ENCODE measurements at places on chromosomes 3 and 15.

GRCh38 chr3:44280631-44281030 lies 38.9 kb downstream of the TOPAZ1 start:
- H3K36me3 ChIP-seq = no peaks in the 10 kb centered on the region
- no peak overlapping the region for H3K4me3 ChIP-seq
- no peaks in the 10 kb centered on the region for H3K4me1 ChIP-seq
- no peak for DNase-seq
- no peaks in the 10 kb centered on the region for H3K27me3 ChIP-seq

DNA sequence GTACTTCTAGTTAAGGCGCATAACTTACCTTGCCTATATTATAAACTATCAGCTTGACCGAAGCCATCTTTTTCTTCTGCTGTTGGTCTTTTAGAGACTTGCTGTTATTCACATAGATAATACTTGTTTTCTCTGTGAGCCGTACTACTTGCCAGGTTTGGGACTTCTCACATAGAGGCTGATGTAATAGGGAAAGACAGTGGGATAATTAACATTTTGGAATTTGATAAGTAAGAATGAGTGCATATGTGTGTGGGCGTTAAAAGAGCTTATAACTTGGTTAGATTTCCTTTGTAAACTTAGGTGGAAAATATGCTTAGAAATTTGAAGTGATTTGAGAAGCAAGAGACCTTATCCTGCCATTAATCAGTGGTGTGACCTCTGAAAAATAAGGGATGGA lies 47.8 kb downstream of the FNDC3B start:
- no peaks in the 10 kb centered on the region for H3K4me1 ChIP-seq
- no peaks in the 10 kb centered on the region for H3K27me3 ChIP-seq
- H3K36me3 ChIP-seq = no peaks in the 10 kb centered on the region
- no peak overlapping the region for H3K27ac ChIP-seq

- DNase-seq = no peak
- no peak overlapping the region for H3K27ac ChIP-seq
- no peaks in the 10 kb centered on the region for H3K4me1 ChIP-seq
- H3K27me3 ChIP-seq = no peaks in the 10 kb centered on the region
Measured at GRCh38 chr15:33013827-33014445, 180.6 kb downstream of the FMN1 start.

- no peak overlapping the region for H3K4me3 ChIP-seq
- no peak for DNase-seq
- H3K27me3 ChIP-seq = no peaks in the 10 kb centered on the region
- H3K36me3 ChIP-seq = no peaks in the 10 kb centered on the region
- no peaks in the 10 kb centered on the region for H3K4me1 ChIP-seq
- no peak overlapping the region for H3K27ac ChIP-seq
Measured at GRCh38 chr3:195131176-195131575, 139.8 kb downstream of the XXYLT1 start.
